GM03348 (cell line): ENCODE measurements at places on chromosomes 1 and 21.
A peak's percentile ranks its signal among the peaks of the same experiment; 100 is the strongest.

- no peak for DNase-seq
Measured at GRCh38 chr21:45204395-45204794, 83.3 kb downstream of the POFUT2 start.

- DNase-seq, result no peak
Measured at GRCh38 chr21:33234635-33235520, 5.1 kb downstream of the IFNAR2 start.

- no peak for DNase-seq
Measured at GRCh38 chr1:37069406-37069805, 35.1 kb upstream of the GRIK3 start.

DNA sequence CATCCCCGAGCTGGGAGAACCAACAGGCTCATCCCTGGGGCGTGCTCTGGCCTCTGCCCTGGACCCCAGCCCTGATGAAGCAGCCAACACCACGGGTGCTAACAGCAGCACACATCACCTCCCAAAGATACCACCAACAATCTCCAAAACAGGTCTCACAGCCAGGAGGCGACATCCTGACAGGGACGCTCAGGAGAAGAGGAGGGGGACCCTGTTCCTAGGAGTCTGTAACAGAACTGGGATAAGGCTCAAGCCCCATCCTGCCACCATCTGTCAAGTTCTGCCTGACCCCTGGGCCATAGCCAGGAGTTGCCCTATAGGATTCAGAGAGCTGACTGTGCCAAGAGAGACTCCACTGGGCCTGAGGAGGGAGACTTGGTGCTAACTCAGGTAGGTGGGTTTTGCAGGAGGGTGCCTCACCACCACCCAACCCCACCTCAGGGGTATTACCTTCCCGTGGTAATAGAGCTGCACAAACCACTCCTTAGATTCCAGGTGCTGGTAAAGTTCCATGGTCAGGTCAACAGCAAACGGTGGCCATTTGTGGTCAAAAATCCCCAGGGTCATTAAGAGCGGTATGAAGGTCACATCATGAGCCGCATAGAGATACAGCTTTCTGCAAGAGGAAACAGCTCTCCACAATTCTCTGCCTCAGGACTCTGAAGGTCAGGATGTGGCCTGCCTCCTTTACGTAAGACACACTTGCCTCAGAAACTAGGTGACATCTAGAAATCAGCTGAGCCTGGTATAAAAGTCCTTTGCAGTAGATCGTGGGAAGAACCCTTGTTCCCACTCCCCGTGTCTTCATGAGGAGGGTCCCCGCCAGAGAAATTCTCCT lies 22.3 kb downstream of the ACP6 start:
- DNase-seq, result no peak

- no peak for DNase-seq
Measured at GRCh38 chr1:29830383-29830782, 594.1 kb downstream of the PTPRU start.

- DNase-seq, result no peak
Measured at GRCh38 chr21:28261298-28261697, 731.4 kb downstream of the LTN1 start.

DNA sequence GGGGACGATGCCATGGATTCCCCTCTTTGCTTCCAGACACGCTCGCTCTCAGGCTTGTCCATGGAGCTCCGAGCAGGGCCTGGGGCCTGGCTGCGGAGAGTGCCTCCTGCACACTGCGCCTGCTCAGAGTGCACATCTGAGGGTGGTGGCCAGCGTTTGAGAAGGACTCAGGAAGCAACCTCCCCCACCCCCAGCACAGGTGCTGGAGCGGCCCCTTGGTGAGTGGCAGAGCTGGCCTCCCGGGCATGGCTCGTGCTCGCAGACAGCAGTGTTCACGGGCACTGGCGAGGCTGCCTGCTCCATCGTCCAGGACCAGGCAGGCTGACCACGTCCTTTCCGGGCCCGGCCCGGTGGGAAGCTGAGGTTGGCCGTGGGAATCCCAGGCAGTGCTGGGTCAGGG lies 2.8 kb downstream of the SPATC1L start:
- DNase-seq, result peak; percentile 1
